ENCODE measurements at places on chromosomes 16 and 17.

DNA sequence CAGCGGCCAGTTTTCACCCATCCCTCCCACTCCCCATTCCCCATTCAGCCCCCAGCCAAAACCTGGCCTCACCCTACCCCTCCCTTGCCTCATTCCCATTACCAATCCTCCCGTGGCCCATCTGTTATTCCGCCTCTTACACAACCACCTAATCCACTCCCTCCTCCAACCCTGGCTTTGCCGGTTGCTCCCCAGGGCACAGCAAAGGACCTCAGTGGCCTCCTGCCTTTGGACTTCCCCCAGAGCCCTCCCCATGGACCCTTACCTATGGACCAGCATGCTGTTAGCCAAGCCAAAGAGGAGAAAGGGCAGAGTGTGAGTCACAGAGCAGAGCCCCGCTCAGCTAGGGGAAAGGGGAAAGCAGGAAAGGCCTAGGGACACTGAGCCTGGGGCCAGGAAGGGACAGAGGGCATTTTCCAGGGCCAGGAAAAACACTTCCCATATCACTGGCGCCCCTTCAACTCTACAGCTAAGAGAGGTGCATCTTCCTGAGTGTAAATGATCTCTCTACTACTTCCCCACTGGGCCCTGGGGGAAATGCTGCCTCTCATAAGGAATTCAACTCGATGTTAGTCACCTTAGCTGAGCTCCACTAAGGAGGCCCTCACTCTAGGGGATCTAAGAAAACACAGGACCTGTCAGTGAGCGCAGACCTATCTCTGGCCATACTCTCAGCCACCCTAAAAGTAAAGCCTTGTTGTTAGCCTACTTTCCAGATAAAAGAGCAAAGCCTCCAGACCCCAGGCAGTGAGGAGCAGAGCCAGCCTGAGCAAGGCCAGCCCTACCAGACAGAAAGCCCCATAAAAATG, 10.6 kb downstream of the PEMT start:
- no peak overlapping the region for H3K27ac ChIP-seq
- no peak for DNase-seq
- H3K36me3 ChIP-seq: no peaks in the 10 kb centered on the region
- H3K4me1 ChIP-seq: no peaks in the 10 kb centered on the region
- H3K27me3 ChIP-seq: no peaks in the 10 kb centered on the region

GRCh38 chr17:18866866-18867813, 9.2 kb downstream of the PRPSAP2 start:
- no peak overlapping the region for H3K27ac ChIP-seq
- no peak for DNase-seq
- H3K27me3 ChIP-seq: no peaks in the 10 kb centered on the region
- H3K4me3 ChIP-seq: no peak overlapping the region

DNA sequence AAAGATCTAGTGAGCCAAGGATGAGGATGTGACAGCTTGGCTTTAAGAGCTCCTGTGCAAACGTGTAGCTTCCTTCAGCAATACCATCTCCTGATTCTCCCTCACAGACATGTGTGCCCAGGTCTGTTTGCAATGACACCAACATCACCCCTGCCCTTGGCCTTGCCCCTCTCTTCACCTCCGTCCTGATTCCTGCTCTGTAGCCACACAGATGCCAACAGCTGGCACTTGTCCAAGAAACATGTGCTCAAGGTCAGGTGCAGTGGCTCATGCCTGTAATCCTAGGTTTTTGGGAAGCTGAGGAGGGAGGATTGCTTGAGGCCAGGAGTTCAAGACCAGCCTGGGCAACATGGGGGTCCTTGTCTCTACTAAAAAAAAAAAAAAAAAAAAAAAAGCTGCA, 103.8 kb upstream of the CRHR1 start:
- no peak overlapping the region for H3K27ac ChIP-seq
- H3K4me3 ChIP-seq: no peak overlapping the region
- no peaks in the 10 kb centered on the region for H3K27me3 ChIP-seq
- H3K36me3 ChIP-seq: no peaks in the 10 kb centered on the region
- no peak for DNase-seq

- H3K27me3 ChIP-seq: no peaks in the 10 kb centered on the region
- H3K27ac ChIP-seq: 0 out of 2 replicates have a peak overlapping the region, but pooled peaks have one; percentile 58
- no peaks in the 10 kb centered on the region for H3K4me1 ChIP-seq
- DNase-seq: peak; percentile 54
- H3K36me3 ChIP-seq: no peaks in the 10 kb centered on the region
Measured at GRCh38 chr16:19005561-19006445, 22.1 kb downstream of the TMC7 start.

GRCh38 chr16:12403746-12404658, 399.7 kb downstream of the CPPED1 start:
- H3K4me1 ChIP-seq: no peaks in the 10 kb centered on the region
- no peak for DNase-seq
- no peak overlapping the region for H3K4me3 ChIP-seq
- no peak overlapping the region for H3K27ac ChIP-seq

- no peak for DNase-seq
- H3K4me3 ChIP-seq: no peak overlapping the region
- H3K4me1 ChIP-seq: no peaks in the 10 kb centered on the region
- H3K27ac ChIP-seq: no peak overlapping the region
Measured at GRCh38 chr17:62675701-62676100, 48.2 kb downstream of the MRC2 start.

GRCh38 chr17:55282379-55282702, 17.6 kb downstream of the HLF start:
- no peak for DNase-seq
- H3K27ac ChIP-seq: no peak overlapping the region
- no peaks in the 10 kb centered on the region for H3K36me3 ChIP-seq
- no peak overlapping the region for H3K4me3 ChIP-seq
- no peaks in the 10 kb centered on the region for H3K27me3 ChIP-seq
- peaks cover 5% of the 10 kb centered on the region for H3K4me1 ChIP-seq

GRCh38 chr16:29761882-29762281, 16.1 kb upstream of the C16orf54 start:
- H3K4me1 ChIP-seq: no peaks in the 10 kb centered on the region
- no peaks in the 10 kb centered on the region for H3K27me3 ChIP-seq
- no peak overlapping the region for H3K27ac ChIP-seq
- no peak overlapping the region for H3K4me3 ChIP-seq
- no peaks in the 10 kb centered on the region for H3K36me3 ChIP-seq
- DNase-seq: no peak

- DNase-seq: peak; percentile 93
- H3K4me3 ChIP-seq: no peak overlapping the region
- H3K36me3 ChIP-seq: no peaks in the 10 kb centered on the region
- H3K27me3 ChIP-seq: no peaks in the 10 kb centered on the region
- H3K27ac ChIP-seq: no peak overlapping the region
Measured at GRCh38 chr17:74089869-74090464, 113.5 kb upstream of the RPL38 start.

DNA sequence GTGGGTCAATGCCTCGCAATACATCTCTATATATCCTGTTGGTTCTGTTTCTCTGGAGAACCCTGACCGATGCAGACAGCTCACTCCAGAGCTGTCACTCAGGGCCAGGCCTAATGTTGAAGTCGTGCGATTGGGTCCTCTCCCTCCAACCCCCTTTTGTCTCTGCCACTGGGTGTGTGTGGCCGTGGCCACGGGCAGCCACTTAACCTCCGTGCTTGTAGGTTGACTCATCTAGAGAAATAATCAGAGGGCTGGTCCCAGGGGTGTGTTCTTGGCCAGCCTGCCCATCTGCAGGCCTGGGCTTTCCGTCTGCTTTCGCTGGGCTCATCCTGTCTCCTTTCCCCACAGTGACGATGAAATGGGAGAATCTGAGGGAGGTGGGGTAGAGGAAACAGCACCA, 7.4 kb downstream of the ADAD2 start:
- H3K36me3 ChIP-seq: no peaks in the 10 kb centered on the region
- no peak overlapping the region for H3K27ac ChIP-seq
- DNase-seq: no peak
- no peaks in the 10 kb centered on the region for H3K27me3 ChIP-seq
- H3K4me3 ChIP-seq: no peak overlapping the region

GRCh38 chr16:89027281-89027680, 50.3 kb upstream of the CBFA2T3 start:
- no peaks in the 10 kb centered on the region for H3K36me3 ChIP-seq
- no peaks in the 10 kb centered on the region for H3K4me1 ChIP-seq
- no peaks in the 10 kb centered on the region for H3K27me3 ChIP-seq
- no peak overlapping the region for H3K27ac ChIP-seq
- H3K4me3 ChIP-seq: no peak overlapping the region
- no peak for DNase-seq

DNA sequence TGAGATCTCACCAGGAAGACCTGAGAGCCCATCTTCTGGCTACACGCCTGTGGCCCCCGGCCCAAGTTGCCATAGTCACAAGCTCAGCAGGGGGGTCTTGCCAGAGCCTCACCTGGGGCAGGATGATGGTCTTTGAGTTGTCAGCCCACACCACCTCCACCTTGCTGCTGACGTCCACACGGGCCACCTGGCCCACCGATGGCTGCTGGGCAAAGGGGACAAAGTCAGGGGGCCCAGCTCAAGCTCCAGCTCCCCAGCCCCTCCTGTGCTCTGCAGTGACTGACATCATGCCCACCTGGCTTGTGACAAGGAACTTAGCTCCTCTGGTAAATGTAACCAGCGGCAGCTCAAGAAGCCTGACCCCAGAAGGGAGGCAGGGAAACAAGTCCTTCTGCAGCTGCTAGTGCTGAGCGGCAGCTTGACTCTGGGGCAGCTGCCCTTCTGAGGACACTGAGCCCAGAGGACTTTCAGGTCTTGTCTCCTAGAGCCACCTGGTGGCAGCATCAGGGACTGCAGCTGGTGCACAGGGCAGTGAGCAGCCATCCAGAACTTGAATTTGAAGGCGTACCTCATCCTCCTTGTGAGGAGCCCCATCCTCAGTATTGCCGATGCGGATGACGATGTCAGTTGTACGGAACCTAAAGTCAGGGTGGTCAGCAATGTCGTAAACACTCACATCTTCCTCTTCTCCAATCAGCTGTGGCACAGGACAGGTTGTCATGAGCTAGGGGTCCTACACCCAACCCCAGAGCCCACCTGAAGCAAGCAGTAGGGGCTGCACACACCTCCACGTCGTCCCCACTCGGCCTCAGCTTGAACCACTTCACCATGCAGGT, 13.5 kb downstream of the SPHK1 start:
- no peaks in the 10 kb centered on the region for H3K4me1 ChIP-seq
- peaks cover 71% of the 10 kb centered on the region for H3K36me3 ChIP-seq
- H3K27me3 ChIP-seq: no peaks in the 10 kb centered on the region
- peak; percentile 98 for DNase-seq
- 0 out of 2 replicates have a peak overlapping the region, but pooled peaks have one; percentile 17 for H3K27ac ChIP-seq
- no peak overlapping the region for H3K4me3 ChIP-seq

GRCh38 chr16:84732674-84733352, 33.0 kb downstream of the USP10 start:
- peaks cover 21% of the 10 kb centered on the region for H3K4me1 ChIP-seq
- no peak overlapping the region for H3K27ac ChIP-seq
- no peak for DNase-seq
- no peaks in the 10 kb centered on the region for H3K27me3 ChIP-seq
- peaks cover 5% of the 10 kb centered on the region for H3K36me3 ChIP-seq

DNA sequence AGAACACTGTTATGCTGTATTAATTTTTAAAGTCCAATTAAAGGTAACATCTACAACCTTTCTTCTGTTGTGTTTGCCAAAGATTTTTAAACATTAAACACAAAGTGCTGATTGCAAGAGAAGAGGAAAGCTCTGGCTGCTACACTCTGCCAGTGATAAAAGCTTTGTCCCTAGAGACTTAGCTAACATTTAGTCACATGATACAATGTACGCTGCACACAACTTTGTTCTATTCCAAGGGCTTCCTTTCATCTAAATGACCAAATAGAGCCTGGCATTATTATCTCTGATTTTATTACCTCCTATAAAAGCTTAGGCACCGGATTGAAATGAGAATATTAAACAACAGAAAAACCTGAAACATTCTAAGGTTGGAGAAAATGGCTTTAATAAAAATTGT, 388.7 kb upstream of the PMFBP1 start:
- no peaks in the 10 kb centered on the region for H3K27me3 ChIP-seq
- no peaks in the 10 kb centered on the region for H3K4me1 ChIP-seq
- no peak for DNase-seq
- H3K36me3 ChIP-seq: no peaks in the 10 kb centered on the region
- no peak overlapping the region for H3K4me3 ChIP-seq
- no peak overlapping the region for H3K27ac ChIP-seq

- no peak for DNase-seq
- H3K4me1 ChIP-seq: peaks cover 6% of the 10 kb centered on the region
- H3K36me3 ChIP-seq: peaks cover 19% of the 10 kb centered on the region
- no peaks in the 10 kb centered on the region for H3K27me3 ChIP-seq
- no peak overlapping the region for H3K27ac ChIP-seq
- H3K4me3 ChIP-seq: peak overlapping the region; percentile 93
Measured at GRCh38 chr17:81509207-81509971, 3.2 kb downstream of the ACTG1 start.

GRCh38 chr16:82470016-82470415, 156.8 kb upstream of the CDH13 start:
- DNase-seq: no peak
- no peaks in the 10 kb centered on the region for H3K36me3 ChIP-seq
- no peaks in the 10 kb centered on the region for H3K4me1 ChIP-seq

DNA sequence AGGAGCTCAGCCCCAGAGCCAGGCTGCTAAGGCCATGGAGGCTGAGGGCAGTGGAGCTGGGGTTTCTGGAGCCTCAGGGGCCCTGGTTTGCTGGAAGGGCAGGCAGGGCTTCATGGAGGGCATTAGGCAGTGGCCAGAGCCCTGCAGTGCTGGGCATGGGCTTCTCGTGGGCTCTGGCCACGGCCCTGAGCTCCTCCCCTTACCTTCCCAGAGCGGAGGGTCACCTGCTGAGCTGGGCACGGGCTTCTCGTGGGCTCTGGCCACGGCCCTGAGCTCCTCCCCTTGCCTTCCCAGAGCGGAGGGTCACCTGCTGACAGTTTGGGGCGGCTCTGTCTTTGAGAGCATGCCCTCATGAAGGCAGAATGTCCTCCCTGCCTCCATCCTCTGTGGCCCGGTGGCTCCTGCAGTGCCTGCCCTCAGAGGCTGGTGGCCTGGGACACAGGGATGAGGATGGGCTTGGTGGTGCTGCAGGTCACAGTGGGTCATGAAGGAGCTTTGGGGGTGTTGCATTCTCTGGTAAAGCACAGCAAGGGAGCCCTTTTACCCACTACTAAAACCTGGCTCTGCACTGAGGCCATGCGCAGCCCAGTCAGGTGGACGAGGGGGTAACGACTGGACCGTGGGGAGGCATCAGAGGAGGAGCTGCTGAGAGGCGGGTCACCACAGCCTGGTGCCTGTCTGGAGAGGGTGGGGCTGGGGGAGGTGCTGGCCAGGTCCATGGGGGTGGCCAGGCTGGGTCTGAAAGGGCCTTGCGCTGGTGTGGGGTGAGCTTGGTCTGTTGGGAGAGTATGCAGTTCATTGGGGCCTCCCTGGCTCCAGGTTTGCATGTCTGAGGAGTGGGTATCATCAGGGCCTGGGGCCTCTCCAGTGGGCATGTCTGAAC, 2.9 kb upstream of the RNPS1 start:
- peaks cover 3% of the 10 kb centered on the region for H3K36me3 ChIP-seq
- no peaks in the 10 kb centered on the region for H3K27me3 ChIP-seq
- no peak overlapping the region for H3K27ac ChIP-seq
- no peak overlapping the region for H3K4me3 ChIP-seq
- H3K4me1 ChIP-seq: peaks cover 2% of the 10 kb centered on the region
- no peak for DNase-seq

GRCh38 chr17:10550014-10550413, 556 bp upstream of the MYH2 start:
- DNase-seq: no peak
- H3K4me3 ChIP-seq: no peak overlapping the region
- no peaks in the 10 kb centered on the region for H3K27me3 ChIP-seq

All from H1 (cell line).